ENCODE measurements at places on chromosomes 11 and 22.

DNA sequence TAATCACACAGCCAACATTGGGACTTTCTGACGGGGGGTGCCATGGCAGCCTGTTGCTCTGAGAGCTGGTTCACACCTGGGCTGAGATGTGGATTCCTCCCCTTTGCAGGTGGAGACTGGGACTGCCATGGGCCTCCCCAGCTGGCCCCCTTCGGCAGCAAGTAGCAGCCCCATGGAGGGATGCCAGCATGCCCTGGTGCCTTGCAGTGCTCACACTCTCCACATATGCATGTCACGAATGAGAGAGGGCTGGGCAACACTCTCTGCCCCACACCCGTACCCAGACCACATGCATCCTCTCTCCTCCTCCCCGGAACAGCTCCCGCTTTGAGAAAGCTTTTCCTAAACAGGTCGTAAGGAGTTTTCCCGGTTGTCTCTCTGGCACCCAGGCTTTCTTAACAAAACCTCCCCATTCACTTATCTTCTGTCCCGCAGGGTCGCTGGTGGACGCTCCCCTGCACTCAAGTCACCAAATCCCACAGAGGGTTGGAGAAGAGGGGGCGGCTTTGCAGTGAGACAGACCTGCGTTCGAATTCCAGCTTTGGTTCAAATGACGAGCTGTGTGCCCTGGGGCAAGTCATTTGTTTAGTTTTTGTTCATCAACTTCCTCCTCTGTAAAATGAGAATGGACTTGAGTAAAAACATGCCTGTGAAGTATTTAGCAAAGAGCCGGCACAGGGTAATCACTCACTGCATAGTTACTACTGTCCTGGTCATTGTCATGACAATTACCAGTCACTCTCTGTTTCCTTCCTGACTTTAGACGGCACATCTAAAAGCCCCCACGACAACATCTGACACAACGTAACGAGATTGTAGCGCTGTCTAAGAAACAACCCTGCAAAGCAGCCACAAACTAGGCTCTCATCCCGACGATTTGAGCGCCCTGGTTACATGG is 231.3 kb upstream of the B3GAT1 start:
- DNase-seq = no peak

DNA sequence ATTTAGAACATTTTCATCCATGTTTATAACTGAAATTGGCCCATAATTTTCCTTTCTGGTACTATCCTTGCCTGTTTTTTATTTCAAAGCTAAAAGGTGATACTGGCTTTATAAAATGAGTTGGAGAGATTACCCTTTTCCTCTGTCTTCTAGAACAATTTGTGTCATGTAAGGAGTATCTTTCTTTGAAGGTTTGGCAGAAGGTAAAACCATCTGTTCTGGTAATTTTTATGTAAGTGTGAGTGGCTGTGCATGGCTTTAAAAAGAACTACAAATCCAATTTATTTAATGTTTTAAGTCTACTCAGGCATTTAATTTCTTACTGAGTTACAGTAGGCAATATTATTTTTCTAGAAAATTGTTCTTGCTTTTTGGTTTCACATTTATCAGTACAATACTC is 7.7 kb upstream of the MRGPRD start:
- no peak for DNase-seq

DNA sequence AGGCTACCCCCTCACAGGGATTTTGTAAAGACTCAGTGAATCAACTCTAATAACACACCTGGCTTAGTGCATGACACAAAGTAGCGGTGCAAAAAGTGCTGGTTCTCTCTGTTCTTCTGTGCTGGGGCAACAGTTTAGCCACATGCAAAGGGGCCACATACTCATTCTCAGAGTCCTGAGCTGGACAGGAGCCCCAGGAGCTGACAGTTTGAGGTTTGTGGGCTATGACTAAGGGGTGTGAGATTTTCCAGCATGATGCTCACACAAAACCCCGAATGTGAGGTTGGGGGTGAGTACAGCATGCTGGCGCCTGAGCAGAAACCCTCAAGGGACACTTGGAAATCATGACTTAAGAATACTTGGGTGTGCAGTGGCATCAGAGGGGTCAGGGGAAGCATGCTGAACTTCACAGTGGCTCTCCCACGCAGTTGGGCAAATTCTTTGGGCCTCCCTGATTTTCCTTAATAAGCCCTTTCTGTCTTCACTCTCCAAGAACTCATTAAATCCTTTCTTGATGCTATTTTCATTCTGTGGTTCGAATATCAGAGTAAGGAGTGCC is 31.0 kb downstream of the TMPRSS5 start:
- peak; percentile 96 for DNase-seq

DNA sequence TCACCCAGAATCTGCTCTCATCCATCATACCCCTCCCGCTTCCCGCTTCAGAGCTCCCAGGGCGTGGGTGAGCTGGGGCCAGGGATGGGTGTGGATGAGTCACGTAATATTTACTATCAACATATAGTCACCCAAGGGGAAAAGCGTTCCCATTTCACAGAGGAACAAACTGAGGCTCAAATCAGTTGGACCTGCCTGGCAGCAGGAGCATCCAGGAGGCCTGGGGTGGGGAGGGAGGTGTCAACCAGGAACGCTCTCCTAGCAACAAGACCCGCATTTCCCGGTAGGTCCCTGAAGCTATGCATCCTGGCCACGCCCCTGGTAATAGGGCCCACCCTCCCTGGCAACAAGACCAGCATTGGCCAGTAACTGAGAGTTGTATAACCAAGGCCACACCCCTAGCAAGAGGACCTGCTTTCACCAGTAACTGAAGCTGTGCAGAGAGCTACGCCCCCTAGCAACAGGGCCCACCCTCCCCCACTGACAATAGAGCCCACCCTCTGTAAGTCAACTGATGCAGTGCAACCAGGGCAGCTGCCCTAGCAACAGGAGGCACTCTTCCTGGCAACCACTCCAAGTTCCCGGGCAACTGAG is 32.7 kb upstream of the TXNRD2 start:
- DNase-seq = peak; percentile 66

DNA sequence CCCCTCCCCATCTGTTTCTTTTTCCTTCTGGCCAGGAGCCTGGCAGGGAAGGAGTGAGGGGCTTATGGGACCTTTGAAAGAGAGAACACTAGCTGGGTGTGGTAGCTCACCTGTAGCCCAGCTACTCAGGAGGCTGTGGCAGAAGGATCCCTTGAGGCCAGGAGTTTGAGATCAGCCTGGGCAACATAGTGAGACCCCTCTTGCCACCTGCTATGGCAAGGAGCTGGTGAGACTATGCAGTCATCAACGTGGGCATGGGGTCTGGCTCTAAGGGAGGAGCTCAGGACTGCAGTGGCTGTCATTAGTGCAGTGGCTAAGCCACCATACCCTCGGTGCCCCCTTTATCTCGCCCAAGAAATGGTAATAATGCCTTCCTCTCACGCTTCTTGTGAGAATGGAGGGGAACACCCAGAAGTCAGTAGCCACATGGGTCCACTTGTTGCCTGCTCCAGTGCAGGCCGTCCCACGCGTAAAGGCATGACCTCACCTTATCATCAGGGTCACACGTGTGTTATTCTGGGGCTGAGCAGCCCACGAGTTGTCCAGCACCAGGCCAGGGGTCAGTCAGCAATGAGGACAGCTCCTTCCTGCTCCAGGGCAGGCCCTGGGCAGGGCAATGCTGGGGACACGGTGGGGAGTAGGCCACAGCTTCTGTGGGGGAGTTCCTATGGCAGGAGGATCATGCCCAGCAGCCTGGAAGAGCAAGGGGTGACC is 27.7 kb upstream of the TEF start:
- no peak for DNase-seq

DNA sequence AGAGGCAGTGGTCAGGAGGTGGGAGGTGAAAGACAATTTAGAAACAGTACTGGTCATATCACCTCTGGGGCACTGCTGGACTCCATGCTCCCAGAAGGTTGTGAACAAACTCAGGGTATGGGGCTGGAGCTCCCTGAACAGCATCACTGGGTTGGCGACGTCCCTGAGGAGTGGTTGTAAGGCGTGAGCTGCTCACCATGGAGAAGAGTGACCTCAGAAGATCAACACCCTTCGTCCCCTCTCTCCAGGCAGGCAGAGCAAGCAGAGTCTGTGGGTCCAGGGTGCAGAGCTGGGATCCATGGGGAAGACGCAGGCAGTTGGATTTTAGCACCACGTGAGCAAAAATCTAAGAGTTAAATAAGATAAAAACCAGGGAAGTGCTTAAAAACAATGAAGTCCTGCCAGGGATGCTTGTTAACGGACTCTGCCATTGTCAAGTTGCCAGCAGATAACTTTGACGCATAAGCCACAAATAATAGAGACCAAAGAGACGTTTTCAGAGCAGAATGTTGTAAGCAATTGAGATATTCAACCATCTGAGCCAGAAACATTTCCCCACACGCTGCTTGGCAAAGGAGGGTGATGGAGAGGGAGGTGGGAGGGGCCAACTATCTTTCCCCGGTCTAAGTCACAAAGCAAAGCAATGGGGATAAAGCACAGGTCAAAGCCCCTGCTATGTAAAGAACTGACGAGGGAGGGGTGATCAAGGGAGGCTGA is 13.6 kb downstream of the PNPLA5 start:
- no peak for DNase-seq

DNA sequence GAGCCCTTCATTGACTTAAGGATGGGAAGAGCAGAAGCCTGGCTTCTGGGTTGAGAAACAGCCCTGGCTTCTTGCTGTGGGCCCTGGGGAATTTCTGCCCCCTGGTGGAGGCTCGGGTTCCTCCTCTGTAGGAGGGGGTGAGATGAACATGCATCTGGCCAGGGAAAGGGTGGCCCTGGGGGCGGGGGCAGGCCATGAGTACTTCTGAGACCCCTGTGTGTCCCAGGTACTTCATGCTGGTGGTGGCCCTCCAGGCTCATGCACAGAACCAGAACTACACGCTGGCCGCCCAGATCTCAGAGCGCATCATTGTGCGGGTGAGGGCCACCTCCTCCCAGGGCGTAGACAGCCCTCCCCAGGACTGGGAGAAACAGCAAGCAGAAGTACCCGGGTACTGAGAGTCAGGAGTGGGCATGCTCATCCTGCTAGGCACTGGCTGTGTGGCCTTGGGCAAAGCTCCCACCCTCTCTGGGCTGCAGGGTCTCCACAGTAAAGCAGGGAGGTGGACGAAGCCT is 15.8 kb downstream of the TMEM258 start:
- peak; percentile 74 for DNase-seq

DNA sequence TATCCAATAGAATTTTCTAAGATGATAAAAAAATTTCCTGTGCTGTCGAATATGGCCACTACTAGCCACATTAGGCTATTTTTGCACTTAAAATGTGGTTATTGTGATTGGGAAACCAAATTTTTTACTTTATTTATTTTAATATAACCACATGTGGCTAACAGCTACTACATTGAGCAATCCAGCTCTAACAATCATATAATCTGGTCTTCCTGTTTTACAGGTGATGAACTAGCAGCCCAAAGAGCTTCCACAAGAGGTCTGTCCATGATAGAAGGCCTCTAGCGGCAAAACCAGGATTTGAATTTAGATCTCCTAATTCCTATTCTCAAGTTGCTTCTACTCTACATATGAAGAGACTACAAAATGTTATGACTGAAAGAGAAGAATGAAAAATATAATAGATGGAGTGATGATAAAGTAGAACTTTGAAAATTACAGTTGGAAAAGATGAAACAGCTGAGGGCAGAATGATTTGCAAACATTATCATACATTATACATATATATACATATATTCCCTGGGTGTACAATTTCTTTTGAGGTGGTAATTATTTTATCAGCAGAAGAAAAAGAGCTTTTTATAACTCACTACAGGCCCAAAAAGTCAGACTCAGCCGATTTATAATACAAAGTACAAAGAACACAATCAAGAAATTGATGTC is 363.5 kb upstream of the PITPNB start:
- DNase-seq = peak; percentile 25

GRCh38 chr11:121611242-121611641 is 158.5 kb upstream of the SORL1-AS1 start:
- no peak for DNase-seq

DNA sequence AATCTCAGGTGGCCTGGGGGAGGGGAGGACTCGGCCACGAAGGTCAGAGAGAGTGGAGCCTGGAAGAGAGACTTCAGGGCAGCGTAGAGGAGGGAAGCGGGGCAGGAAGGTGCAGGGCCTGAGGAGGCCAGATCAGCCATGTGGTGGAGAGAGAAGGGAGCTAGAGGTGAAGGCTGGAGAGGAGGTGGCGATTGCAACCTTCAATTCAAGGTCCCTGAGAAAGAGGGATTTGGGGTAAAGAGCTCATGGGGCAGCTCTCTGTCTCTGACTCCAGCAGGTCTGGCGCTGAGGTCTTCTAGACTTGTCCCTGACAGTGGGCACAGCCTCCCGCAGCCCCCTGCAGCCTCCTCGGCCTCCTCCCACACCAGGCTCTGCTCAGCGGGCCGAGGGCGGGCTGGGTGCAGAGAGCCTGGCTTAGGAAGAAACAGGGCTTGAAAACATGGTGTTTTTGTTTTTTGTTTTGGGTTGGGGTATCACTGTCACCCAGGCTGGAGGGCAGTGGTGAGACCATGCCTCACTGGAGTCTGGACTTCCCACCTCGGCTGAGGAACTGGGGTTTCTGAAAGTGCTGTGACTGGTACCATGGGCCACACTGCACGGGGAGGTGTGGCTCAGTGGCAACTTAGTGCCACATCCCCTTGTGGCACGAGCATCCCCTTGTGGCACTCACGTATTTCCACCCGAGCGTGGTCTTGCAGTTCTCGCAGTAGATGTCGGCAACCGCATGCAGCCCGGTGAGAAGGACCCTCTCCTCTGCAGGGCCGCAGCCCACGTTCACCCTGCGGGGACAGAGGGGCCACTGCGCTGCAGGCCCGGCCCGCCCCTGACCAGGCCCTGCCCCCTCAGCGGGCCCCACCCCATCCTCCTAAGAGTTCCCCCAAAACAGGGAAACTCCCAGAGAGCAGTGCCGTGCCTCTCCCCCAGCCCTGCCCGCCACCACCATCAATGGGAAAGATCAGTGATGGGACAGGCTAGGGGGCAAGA is 32.6 kb downstream of the YPEL1 start:
- no peak for DNase-seq

DNA sequence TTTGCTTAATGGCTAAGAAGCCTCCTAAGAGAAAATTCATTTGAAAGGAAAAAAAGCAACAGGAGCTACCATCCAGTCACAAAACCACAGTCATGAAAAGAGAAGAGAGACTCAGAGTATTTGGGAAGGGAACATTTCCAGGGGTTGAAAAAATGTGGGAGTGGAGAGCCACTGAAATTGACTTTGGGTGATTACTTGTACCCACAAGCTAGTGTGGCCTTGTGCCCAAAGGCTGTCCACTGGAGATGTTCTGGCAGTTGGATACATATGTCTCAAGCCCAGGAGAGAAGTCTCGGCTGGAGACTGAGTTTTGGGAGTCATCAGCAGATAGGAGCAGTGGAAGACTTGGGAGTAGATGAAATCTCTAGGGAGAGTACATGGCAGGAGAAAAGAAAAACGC is 3.2 kb upstream of the APOA5 start:
- DNase-seq = no peak

DNA sequence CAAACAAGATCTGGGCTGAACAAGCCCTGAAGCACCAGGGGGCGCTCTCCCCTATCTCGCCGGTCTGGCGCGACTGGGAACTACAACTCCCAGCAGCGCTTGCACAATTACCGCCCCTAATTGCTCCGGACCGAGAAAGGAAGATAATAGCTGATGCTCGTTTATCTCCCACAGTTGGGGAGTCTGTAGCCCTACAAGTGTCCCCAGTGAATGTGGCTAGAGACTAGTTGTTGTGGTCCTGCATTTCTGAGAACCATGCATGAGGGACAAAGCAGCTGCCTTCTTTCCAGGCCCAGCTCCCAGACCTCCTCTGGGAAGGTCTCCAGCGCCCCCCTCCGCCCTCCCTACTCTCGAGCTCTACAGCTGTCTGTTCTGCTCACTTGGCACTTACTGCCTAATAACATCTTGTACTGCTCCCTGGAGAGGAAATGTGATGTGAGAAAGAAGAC is 34.4 kb downstream of the NRXN2 start:
- peak; percentile 87 for DNase-seq

GRCh38 chr11:113363406-113363805 is 24.2 kb upstream of the ANKK1 start:
- no peak for DNase-seq
